Mononuclear cell (primary cell): ENCODE measurements at places on chromosomes 3 and 15. TPM values are rescaled to one million over a fixed set of nuclear protein-coding genes. Genes with fewer than 3 reads are reported as not detected.

SIDT1 gene
- total RNA-seq, result 38.5 TPM

ZNF501 gene
- 0.21 TPM for total RNA-seq

ZPLD1 gene
- not detected for total RNA-seq

MYRIP gene
- total RNA-seq, result not detected

CFAP161 gene
- total RNA-seq, result 3.7 TPM

WDR53 gene
- total RNA-seq, result 7.0 TPM
